ENCODE measurements at places on chromosomes 2 and 18.

- no peak for DNase-seq
These were observed 190.0 kb downstream of the CYRIA start for GRCh38 chr2:16475586-16475985.

DNA sequence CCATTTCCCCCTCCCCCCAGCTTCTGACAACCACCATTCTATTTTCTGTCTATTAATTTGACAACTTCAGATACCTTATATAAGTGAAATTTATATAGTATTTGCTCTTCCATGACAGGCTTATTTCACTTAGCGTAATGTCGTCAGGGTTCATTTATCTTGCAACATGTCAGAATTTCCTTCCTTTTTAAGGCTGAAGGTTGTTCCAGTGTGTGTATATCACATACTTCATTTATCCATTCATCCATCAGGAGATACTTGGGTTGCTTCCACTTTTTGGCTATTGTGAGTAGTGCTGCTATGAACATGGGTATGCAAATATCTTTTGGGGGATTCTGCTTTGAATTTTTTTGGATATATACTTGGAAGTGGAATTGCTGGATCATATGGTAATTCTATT, 7.4 kb downstream of the BCL2L11 start:
- DNase-seq, result no peak

GRCh38 chr18:77167251-77167650, 34.7 kb upstream of the MBP start:
- no peak for DNase-seq

GRCh38 chr2:42296226-42296625, 64.8 kb downstream of the COX7A2L start:
- no peak for DNase-seq

- no peak for DNase-seq
These were observed 231.9 kb upstream of the MGAT5 start for GRCh38 chr2:134021830-134022524.

DNA sequence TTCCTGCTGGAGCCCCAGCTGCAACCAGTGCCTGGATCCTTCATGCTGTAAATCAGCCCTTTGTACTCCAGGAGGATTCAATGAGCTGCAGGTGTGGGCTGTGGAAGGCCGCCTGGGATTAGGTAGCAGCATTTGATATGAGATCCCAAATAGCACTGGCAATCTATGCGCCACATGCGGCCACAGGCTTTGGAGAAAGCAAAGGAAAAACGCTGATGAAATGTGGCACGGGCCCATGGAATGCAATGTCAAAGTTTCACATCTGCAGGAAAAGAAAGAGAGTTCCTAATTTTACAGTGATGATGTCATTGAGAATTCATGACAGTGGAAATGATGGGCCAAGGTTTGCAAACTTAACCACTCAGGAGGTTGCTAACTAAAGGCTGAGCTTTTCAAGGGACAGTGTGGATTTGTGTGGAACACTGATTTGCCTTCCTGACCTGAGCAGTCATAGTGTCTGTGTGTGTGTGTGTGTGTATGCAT, 216.4 kb upstream of the OSR1 start:
- no peak for DNase-seq

DNA sequence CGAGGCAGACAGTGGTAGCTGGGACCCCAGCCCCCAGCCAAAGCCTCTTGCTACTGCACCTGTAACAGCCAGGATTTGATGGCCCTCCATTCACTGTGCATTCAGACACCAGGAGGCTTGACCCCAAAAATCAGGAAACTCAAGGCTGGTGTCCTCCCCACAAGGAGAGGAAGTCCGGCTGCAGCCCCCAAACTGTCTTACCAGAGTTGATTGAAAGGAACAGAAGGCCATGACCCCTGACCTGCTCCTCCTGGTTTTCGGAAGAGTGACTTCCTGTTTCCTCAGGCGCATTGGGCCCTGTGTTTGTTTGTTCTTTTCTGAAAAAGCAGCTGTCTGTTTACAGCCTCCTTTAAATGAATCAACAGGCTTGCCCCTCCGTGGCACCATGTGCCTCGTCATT, 111.6 kb downstream of the RNF144A start:
- DNase-seq, result no peak

- no peak for DNase-seq
These were observed 31.4 kb downstream of the NPPC start for GRCh38 chr2:231894566-231895380.

DNA sequence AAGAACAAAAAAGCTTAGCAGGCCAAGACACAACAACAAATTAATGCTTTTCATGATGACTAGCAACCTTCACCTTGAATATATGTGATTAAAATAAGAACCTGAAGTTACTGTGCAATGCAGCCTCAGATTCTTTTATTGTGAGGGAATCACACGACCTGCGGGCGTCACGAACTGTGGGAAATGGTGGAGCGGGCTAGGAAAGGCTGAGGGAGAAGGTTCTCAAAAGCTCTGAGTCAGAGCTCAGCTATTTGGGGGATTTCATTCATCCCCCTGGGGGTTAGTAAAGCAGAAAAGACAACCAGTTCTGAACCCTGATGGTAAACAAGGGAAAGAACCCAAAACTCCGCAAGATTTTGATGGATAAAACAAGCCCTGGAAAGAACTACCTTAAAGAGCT, 89.3 kb upstream of the NCKAP5 start:
- DNase-seq, result no peak

GRCh38 chr2:225464346-225465025, 65.0 kb downstream of the NYAP2 start:
- no peak for DNase-seq

GRCh38 chr2:43065036-43065435, 161.4 kb downstream of the ZFP36L2 start:
- DNase-seq, result no peak

- DNase-seq, result no peak
These were observed 162.9 kb downstream of the CNTNAP5 start for GRCh38 chr2:124187948-124188347.

GRCh38 chr2:179373816-179374215, 109.2 kb upstream of the SESTD1 start:
- no peak for DNase-seq

- no peak for DNase-seq
These were observed 32.9 kb downstream of the STEAP3 start for GRCh38 chr2:119256582-119256921.

DNA sequence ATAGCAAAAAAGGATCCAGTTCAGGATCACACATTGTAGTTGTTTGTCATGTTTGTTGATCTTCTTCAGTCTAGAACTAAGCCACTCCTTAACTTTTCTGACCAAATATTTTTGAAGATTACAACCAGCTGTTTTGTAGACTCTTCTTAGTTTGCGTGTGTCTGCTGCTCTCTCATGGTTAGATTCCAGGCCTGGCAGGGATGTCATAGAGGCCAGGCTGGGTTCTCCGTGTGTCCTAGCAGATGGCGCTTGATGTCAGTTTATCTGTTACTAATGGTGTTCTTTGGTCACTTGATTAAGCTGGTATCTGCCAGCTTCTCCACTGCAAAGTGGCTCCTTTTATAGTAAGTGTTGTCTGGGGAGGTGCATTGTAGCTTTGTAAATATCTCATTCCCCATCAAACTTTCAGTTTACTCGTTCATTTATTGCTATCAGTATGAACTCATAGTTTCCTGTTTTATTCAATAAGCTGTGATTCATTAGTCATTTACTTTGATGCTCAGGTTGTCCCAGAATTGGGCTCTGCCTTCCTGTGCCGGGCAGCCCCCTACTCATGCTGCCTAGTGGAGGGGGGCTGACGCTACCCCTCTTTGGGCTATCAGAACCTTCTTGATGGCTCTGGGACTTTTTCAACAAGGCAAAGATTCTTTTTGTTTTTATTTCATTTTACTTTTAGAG, 42.1 kb downstream of the GRHL1 start:
- DNase-seq, result no peak

- no peak for DNase-seq
These were observed 31.5 kb downstream of the LYPD1 start for GRCh38 chr2:132638313-132639040.

- DNase-seq, result no peak
These were observed 50.1 kb downstream of the CD226 start for GRCh38 chr18:69897397-69898108.

GRCh38 chr2:231923951-231924888, 2.0 kb downstream of the NPPC start:
- no peak for DNase-seq

GRCh38 chr18:52342456-52342855, 2.5 kb downstream of the DCC start:
- DNase-seq, result no peak

- DNase-seq, result no peak
These were observed 167.0 kb upstream of the HDAC4 start for GRCh38 chr2:239567786-239568185.

- no peak for DNase-seq
These were observed 1.1 kb downstream of the MAP3K20 start for GRCh38 chr2:173076581-173077345.

DNA sequence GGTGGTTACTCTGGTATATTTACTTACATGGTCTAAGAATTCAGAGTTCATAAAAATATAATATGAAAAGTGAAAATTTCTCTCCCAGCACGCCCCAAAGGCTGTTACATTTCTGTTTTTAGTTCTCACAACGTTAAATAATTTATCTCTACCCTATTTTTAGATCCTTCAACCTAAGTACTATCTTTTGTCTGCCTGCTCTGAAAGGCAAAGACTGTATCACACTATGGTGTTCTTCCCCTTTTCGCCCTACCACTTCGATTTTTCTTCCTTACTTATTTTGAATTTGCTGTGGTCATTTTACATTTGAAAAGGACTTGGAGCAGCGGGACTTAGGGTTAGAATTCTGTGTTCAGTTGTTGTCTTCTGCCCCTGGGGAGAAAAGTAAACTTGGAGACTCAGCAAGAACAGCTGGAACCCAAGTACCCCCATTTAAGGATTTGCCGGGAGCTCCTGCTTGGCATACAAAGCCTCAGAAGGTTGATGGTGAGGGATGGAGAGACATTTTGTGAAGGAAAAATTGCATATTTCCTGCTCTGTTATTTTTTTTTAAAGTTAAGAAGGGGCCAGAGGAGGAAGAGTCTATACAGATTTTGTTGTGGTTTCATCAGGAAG, 19.0 kb downstream of the ADAM23 start:
- no peak for DNase-seq

GRCh38 chr2:110167326-110168000, 37.4 kb downstream of the NPHP1 start:
- DNase-seq, result no peak

GRCh38 chr2:97983134-97983533, 12.6 kb downstream of the TMEM131 start:
- no peak for DNase-seq

DNA sequence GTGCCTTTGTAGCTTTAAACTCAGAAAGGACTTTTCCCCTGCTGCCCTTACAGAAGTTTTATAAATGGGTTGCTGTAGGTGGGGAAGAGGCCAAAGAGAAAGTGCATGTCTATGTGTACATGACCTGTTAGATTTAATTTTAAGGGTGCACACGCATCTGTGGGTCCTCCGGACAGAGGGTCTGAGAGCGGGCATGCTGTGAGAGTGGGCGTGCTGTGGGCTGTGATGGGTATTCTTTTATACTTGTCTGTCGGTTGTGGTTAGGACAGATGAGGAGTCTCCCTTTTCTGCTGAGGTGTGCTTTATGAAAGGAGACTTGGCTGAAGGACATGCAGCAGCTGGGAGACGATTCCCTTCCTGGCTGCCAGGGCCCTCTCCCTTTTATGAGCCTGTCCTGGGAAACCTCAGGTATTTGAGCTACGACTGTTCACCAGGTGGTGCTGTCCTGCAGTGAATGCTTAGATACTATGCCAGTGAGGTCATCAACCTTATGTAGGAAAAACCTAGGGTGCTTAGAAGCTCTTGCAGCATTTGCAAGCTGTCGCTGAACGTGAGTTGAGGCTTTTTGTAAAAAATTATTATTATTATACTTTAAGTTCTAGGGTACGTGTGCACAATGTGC, 67.5 kb downstream of the TANC1 start:
- DNase-seq, result no peak

GRCh38 chr2:72955228-72956049, 38.1 kb downstream of the EMX1 start:
- DNase-seq, result no peak

DNA sequence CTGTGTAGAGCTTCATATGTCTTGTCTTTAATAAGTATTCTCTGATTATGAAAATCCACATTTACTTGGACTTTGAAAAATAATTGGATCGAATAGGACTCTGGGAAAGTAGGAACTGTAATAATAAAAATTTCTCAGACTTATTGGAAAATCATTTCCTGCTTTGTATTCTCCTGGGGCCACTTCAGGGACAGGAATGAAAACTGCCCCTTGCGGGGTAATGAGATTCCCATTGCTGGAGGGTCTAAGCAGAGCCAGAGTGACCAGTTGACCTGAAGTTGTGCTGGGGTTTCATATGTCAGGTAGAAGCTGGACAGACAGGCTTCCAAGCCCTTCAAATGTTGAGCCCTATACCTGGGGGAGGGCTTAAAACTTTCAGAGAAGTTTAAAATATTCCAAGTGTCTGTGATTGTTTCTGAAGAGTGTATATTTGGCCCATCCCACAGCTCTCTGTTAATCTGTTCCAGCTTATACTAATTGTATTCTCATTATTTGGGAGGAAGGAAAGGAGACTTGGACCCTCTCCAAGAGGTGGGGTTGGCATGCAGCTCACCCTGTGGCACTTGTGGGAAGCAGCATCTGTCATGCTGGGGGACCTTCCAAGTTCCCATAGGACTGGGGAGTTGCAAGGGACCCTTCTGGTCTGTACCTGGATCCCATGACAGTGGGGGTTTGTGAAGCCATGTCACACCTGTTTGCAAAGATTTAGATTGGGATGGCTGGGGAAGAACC, 268.7 kb upstream of the ATP5MC3 start:
- DNase-seq, result no peak

DNA sequence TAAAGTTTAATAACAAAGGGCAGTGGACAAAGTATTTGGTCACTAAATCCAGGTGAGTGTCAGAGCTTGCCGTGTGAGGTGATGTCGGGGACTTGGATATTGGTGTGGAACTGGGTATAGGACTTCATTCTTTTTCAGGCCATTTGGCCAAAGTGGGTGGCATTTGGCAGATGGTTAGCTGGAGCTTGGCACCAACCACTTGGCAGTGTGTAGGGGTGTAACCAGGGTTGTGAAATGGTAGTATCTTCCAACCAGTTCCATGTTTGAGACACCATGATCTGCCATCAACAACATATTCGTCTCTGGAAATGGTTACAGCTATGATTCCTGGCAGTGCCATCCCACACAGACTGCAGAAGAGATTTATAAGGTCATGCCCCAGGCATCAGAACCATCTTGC, 113.9 kb downstream of the CCDC85A start:
- DNase-seq, result no peak

GRCh38 chr2:118062048-118062447, 26.2 kb upstream of the INSIG2 start:
- DNase-seq, result no peak

DNA sequence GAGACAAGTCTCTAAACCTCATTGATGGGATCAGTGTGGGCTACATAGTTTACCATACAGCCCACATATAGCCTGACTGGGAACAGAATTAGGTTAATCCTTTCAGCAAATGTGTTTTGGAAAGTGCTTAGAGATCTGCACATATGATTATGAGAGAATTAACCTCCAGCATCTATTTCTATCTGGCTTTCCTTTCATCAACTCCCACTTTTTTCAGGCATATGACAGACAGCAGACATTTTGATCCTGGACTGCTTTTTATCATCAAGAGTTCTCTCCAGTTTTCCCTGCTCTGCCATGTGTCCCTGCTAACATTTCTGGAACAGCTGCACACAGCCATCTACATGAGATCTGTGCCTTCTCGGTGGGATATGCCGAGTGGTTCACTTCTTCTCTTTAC, 139.5 kb upstream of the LRP1B start:
- DNase-seq, result no peak
